ENCODE measurements at places on chromosomes 16 and 17.

- DNase-seq: no peak
Observed at GRCh38 chr16:4550591-4550990, 5.5 kb upstream of the C16orf96 start.

DNA sequence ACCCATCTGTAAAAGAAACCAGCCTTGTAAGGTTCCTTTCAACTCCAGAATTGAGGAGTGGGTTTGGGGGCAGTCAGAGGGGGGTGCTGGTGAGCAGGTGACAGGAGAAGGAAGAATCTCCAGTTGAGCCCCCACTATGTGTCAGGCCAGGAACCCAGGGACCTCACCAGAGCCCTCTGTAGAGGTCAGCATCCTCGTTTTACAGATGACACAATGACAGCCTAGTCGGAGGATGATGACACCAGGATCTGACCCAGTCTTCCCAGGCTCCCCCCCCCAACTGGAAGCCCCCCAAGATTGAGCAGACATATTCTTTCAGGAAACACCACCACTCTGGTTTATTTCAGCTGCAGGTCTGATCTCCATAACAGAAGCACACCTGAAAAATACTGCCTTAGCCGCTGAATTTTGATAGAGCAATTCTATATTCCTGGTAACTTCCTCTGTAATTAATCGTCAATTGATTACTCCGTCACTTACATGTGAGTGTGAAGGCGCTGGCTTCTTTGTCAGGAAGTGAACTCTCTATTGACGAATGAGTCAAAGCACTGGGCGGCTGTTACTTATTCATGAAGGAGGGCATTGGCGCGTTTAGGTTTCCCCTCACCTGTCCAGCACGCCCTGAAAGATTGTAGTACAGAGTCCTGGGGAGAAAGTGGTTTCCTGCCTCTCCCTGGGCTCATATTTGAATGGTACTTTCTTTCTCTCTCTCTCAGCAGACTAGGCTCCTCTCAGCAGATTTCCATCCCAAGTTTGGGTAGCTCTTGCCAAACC is 21.2 kb downstream of the SOCS3 start:
- DNase-seq: no peak

- DNase-seq: no peak
Observed at GRCh38 chr16:17437127-17437720, 33.5 kb downstream of the XYLT1 start.

DNA sequence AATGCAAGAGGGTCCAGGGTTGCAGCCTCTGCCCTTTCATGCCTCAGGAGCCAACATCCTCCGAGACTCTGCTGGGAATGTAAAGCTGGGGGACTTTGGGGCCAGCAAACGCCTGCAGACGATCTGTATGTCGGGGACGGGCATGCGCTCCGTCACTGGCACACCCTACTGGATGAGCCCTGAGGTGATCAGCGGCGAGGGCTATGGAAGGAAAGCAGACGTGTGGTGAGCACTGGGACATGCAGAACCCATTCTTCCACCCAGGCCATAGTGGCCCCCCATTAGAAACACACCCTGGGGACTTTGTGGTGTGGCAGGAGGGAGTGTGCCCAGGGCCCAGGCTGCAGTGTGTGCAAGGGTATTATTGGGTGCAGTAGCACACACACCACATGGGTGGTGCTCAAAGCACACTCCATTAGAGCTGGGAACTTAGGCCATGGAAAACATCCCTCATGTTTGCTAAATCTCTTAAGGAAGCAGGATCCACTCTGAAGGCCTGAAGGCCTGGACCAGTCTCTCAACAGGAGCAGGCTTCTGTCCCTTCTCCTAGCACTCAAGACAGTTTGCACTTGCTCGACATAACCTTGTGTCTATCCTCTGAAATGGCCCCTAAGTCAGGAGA is 7.6 kb downstream of the LIMD2 start:
- no peak for DNase-seq

GRCh38 chr17:57463103-57463885 is 207.0 kb downstream of the MSI2 start:
- peak; percentile 82 for DNase-seq

GRCh38 chr16:30958175-30959079 is 873 bp downstream of the SETD1A start:
- DNase-seq: peak; percentile 20

- no peak for DNase-seq
Observed at GRCh38 chr17:69046121-69046807, 14.5 kb downstream of the ABCA9 start.

- no peak for DNase-seq
Observed at GRCh38 chr16:79728923-79729240, 128.3 kb upstream of the MAF start.

DNA sequence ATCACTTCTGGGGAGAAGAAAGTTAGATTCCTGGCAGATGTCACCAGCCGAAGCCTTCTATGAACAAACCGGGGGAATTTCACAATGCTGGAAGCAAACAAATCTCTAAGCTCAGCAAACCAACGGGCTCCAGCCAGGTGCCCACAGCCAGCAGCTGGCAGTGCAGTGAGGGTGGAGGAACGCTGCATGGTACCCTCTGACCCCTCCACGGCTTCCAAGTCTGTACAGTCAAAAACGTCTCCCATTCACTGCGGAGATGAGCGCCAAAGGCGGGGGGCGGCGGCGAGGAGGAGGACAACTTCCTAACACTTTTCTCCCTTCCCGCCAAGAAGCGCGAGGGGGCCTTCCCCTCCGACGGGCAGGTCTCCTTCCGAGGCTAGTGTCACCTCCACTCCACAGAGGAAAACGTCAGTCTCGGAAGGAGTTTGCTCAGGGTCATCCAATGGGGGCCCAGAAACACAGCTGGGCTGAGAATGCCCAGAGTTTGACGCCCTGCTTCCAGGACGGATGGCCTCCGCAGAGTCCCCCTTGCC is 924 bp downstream of the ZNF598 start:
- DNase-seq: no peak

GRCh38 chr16:979859-980594 is 1.5 kb upstream of the SOX8 start:
- DNase-seq: no peak

GRCh38 chr16:17130733-17131132 is 340.0 kb downstream of the XYLT1 start:
- no peak for DNase-seq

DNA sequence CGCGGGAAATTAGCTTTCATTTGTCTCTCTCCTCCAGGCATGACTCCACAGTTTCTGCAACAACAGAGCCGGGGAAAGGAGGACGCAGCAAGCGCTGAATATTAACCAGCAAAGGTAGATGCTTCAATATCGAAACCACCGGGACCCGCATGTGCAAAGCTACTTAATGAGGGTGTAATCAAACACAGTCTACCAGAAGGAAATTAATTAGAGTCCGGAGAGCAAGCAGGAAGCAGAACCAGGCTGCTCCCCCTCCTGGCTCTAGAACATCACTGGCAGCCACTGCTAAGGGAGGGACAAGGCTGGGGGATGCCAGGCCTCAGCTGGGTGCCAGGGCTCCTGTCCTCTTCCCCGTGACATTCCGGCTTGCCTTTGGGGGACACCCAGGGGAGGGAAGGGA is 21.7 kb downstream of the LRRC75A start:
- no peak for DNase-seq

GRCh38 chr16:86517033-86517432 is 6.7 kb downstream of the FOXF1 start:
- no peak for DNase-seq

- no peak for DNase-seq
Observed at GRCh38 chr17:47973541-47973940, 2.6 kb downstream of the CDK5RAP3 start.
